ENCODE measurements at places on chromosomes 2 and 18. TPM values are rescaled to one million over a fixed set of nuclear protein-coding genes. Genes with fewer than 3 reads are reported as not detected.

Gene CCDC141
- total RNA-seq = 10.8 TPM

- no peak for DNase-seq
These were observed 125.4 kb downstream of the DCC start for GRCh38 chr18:52465391-52465790.

GRCh38 chr2:53021292-53021691, 746.3 kb upstream of the CHAC2 start:
- DNase-seq = no peak

Gene VIT
- not detected for total RNA-seq

DNA sequence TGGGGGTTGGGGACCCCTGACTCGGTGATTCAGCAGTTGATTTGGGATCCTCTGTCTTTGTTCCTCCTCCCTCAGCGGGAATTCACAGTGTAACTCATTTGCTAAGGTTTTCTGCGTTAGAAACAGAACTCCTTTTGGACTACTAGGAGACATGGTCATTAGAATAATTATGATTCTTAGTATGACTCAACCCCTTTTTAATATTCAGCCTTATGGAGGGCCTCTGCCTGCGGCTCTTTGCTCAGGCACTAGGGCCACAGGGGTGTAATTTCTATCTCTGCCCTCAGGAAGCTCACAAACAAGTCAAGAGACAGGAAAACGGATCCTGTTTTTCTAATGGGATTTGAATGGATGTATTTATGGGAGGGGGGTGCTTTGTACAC, 117.4 kb downstream of the SPTBN1 start:
- DNase-seq = no peak

GRCh38 chr2:124530203-124530602, 505.1 kb downstream of the CNTNAP5 start:
- DNase-seq = no peak

- DNase-seq = no peak
These were observed 9.7 kb downstream of the ZBTB7C start for GRCh38 chr18:48399303-48400075.

Gene ERICH2
- total RNA-seq = 0.41 TPM

GRCh38 chr2:207434306-207434705, 95.5 kb upstream of the CREB1 start:
- DNase-seq = no peak

- no peak for DNase-seq
These were observed 6.9 kb downstream of the LRRC30 start for GRCh38 chr18:7237673-7238272.

- DNase-seq = no peak
These were observed 34.7 kb downstream of the LRRTM1 start for GRCh38 chr2:80269806-80270205.

DNA sequence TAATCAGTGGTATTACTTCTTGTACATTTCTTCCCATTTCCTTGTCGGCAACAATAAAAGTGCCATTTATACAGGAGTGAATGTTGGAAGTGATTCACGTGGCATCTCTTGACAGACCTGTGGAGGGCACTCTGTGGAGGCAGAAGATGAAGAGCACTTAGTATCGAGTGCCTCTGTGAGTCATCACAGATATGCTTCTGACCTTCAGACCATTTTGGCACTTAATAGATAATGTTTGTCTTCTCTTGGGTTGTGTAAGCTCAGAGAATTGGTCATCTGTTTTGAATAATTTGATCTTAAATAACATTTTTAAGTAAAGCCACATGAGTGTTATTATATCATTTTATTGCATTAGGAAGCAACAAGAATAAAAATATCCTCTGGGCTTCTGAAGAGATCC, 305.5 kb downstream of the PTPRM start:
- DNase-seq = no peak

GRCh38 chr2:182020286-182021070, 34.8 kb downstream of the PPP1R1C start:
- DNase-seq = no peak

DNA sequence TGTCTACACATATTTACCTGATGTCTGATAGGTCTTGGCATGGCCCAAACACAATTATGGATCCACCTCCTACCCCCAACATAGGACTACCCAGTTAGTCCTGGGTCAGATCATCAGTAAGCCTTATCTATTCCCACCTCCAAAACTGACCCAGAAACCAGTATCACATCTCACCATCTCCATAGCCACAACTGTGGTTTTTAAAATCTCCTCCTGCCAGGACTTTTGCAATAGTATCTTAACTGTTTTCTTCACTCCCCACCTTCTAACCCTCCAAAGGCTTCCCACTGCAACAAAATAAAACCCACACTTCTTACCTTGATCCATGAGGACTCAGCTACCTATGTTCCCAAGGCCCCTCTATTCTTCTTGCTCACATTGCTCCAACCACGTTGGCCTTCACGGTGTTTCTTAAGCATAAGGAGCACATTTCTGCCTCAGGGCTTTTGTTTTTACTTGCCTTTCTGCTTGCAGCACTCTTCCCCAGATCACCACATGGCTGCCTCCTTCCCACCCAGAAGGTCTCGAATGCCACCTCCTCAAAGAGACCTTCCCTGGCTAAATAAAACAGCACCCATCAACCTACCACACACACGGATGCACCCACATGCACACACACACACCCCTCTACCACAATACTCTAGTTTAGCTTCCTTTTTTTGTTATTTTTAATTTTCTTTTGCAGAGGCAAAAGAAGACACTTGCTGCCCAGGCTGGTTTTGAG, 125.9 kb upstream of the SLC1A4 start:
- no peak for DNase-seq

Gene SNTG2
- total RNA-seq = 3.1 TPM

Gene MYO1B
- total RNA-seq = 12.0 TPM
